ENCODE measurements at places on chromosomes 16 and 17. TPM values are rescaled to one million over a fixed set of nuclear protein-coding genes. Genes with fewer than 3 reads are reported as not detected.

Gene CORO7
- 13.1 TPM for total RNA-seq

Gene PIK3R6
- total RNA-seq: not detected

Gene C1QTNF1
- total RNA-seq: 4.5 TPM

DNA sequence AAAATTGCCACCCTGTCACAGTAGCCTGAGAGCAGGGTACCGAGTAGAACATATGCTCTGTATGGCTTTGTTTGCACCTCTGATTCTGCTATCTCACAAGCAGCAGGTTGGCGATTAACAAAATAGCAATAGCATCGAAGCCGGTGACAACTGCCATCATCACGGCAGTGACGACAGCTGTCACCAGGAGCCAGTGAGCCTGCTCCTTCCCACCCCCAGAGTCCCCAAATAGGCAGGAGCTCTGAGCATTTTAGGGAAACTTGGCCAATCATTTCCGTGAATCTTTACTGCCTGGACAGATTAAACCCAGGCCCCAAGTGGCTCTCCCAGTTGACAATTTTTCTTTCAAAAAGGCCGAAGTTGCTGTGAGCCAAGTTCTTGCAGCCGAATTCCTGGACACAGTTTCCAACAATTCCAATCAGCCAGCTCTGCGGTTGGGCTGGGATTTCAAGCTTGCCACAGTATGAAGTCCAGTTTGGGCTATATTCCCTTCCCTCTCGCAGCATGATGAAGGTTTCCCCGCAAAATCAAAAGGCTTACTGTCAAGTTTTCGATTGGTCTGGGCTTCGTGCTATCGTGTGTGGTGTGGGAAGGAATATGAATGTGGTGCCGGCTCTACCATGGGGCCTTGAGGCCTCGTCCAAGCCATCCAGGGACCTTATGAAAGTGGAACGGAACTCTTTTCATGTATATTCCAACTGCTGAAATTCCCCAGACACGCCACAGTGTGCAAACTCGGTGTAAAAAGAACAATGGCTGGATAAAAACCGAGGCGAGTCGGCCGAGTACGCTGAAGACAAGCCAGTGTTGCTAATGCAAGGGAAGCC lies 186.6 kb downstream of the C16orf78 start:
- no peak for DNase-seq

DNA sequence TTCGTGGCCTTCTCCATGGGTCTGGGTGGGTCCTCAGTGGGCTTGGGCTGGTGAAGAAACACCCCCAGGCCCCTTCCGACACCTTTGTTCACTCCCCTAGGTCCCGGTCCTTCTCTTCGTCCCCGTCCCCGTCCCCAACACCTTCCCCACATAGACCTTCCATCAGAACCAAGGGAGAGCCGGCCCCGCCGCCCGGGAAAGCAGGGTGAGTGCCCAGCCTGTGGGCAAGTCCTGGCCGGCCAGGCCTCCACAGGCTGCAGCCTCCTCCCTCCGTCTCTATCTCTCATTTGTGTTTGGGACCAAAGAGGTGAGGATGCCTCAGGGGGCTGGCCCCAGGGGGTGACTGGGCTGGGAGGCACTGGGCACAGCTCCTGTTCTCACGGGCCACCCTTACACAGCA lies 14.5 kb upstream of the IL17C start:
- no peak for DNase-seq

GRCh38 chr16:79563921-79564320 lies 36.6 kb downstream of the MAF start:
- no peak for DNase-seq

DNA sequence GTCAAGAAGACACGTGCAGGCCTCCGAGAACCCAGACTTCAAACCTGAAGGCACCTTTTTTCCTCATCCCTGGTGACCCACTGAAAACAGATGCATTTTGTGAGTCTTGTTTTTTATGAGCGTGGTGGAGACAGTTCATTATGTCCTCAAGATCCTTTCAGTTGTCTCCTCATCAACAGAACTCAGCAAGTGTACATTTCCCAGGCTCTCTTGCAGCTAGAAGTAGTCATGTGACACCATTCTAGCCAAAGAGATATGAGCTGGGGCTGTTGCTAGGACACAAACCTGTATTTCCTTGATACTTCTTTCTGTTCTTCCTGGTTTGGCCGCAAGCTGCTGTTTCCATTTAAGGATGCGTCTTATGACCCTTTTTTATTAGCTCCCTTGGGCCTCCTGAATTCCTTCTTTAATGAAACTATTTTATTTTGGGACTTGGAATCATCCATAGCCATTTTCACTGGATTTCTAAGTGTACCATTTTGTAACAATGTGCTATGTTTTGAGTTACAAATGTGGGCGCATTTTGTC lies 135.7 kb upstream of the FOXF1 start:
- peak; percentile 27 for DNase-seq

DNA sequence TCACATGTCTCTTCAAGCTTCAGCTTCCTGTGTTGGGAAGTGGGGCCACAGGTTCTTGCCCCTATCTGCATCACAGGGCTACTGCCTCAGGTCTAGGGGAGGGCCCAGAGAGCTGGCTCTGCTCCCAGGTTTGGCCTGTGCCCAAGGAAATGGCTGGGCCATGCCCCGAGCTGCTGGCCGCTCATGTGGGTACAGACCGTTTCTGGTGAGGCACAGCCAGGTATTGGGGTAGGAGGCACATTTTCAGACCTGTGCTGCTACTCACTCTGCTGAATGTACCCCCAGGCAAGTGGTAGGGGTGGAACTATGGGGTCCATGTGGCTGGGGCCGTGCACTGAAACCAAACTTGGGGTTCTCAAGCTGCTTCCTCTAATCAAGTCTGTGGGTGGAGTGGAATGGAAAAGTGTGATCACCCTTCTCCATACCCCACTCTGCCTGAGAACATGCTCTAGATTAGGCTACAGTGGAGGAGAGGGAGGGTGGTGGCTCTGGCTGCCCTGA lies 4.6 kb downstream of the GAS2L2 start:
- peak; percentile 67 for DNase-seq

DNA sequence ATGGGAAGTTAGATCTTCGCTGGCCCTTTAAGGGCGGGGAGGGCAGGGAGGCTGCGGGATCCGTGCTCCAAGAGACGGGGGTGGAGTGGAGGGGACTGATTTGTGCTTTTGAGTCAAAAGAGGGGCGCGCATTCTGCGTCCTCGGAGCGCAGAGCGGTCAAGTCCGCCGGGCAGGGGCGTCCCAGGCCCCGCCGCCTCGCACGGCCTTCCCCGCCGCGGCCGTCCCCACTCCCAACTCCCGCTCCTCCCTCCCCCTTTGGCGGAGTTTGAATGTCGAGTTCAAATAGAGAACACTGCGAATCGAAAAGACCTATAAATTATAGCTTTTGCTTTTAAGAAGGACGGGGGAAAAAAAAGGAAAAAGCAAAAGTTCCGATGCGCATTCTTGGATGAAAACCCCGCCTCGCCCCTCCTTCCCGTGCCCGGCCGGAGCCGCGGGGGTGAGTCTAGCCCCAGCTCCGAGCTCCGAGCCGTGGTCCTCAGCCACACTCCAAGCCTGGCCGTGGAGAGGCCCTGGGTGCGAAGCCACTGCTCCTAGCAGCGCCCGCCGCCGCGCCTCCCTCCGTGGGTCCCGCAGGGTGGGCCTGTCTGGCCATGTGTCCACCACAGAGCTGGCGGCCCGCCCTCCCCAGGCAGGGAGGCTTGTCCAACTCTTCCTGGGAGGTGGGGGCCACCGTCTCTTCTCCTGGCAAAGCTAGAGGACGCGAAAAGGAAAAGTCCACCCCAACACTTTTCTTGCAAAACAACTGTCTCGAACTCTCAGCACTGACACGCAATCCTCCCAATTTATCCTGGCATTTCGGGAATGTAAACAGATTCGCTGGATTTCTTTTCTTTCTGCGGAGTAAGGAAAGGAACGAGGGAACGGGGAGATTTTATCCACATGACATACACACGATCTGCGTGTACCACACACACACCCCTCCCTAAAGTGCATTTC lies 3.6 kb downstream of the CBX8 start:
- DNase-seq: peak; percentile 65

- peak; percentile 81 for DNase-seq
These were observed 9.5 kb upstream of the ARL4D start for GRCh38 chr17:43389046-43389947.

DNA sequence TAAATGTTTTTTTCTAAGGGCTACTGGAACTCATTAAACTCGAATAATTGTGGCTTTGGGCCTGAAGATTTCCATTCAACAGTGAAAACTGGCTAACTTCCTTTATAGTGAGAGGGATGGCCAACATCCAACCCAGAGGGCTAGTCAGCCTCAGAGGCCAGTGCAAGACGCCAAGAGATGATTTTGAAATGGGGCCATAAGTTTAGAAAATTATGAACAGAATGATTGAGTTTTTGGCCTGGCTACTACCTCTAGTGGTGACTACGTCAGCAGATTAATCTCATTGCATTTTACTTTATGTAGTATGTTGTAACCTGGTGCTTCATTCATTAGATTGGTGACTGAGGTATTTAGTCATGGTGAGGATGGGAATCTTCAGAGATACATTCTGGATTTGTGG lies 28.4 kb downstream of the HAPSTR1 start:
- peak; percentile 80 for DNase-seq

All from M059J (cell line).